Kasumi-1 (cell line): ENCODE measurements at places on chromosomes 13 and 19.

DNA sequence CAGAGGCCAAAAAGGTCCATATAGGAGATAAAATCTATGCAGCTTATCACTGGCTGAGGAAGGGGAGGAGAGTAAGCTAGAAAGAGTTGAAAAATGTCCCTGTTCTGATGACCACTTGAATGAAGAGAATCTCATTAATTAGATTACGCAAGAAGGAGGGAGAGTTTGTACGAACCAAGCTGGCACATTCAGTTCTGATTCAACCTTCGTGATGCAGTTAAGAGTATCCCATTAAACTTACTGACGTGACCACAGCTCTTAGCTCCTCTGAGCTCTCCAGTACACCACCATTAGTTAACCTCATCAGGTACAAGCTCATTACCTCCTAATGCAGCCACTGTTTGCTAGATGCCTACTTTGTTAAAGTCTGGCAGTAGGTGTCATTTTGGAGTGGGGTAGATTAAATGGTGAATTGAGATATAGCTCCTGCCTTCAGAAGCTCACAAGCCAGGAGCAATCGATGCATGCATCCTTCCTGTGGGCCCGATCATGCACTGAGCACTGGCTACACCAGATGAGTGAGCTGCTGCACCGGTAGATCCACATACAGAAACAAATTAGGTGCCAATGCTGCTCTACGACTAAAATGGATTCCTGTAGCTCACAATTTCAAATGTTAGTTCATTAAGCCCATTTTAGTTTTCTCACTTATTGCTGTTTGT, 458.3 kb downstream of the COG6 start:
- DNase-seq = no peak

DNA sequence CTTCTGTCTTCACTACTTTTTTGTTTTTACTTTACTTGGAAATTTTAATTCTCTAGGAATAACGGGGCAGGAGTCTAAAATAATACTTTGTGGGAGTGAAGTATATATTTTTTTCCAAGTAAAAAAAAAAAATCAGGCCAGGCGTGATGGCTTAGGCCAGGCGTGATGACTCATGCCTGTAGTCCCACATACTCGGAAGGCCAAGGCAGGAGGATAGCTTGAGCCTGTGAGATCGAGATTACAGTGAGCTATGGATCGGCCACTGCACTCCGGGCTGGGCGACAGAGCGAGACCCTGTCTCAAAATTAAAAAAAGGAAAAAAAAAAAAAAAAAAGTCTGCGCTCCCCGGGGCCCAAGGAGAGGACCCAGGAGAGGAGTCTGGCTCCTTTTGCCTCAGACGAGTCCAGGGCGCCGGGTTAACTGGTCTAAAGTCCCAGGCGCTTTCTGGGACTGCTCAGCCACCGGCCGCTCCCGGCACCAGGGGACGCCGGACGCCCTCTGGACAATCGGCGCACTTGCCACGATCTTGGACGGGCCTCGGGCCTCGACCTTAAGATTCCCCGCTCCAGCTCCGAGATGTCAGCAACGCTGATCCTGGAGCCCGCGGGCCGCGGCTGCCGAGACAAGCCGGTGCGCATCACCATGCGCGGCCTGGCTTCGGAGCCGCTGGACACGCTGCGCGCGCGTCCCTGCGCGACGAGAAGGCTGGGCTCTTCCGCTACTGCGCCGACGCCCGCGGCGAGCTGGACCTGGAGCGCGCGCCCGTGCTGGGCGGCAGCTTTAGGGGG, 2.7 kb upstream of the ZFP82 start:
- no peak for DNase-seq

DNA sequence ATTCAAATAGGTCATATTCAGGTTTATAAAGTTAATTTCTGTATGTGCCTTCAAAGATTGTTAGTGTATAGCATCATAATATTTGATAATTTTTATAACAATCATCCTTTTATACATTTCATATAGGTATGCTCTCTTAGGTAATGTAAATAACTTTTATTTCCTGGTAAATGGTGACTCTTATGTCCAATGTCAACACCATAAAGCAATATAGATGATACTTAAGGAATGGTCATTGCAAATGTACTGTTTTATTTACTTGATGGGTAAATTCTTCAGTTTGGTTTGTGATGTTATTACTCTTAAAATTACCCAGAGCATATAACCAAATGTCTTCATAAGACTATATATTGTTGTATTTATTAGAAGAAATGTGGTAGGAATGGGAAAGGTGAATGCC, 928.7 kb downstream of the PCDH9 start:
- DNase-seq = no peak

GRCh38 chr13:90713441-90714133, 633.9 kb upstream of the MIR17HG start:
- DNase-seq = no peak

DNA sequence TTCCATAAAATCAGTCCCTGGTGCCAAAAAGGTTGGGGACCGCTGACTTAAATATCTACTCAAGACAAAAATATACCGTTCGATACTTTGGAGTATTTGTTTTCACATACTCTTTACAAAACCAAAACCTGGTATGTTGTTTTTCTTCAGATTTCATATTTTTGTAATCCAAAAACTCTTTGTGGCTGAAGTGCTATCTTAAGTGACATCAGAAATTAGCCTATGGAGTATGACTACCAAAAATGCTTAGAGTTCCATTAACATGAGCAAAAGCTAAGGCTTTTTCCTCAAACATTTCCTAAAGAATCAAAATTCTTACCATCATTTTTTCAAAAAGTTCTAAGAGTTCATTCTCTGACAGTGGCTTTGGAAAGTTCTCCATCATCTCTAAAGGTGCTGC, 52.0 kb downstream of the DIAPH3 start:
- DNase-seq = no peak
